HuH-7 (cell line): ENCODE measurements at places on chromosomes 1 and 21.

GRCh38 chr1:67831850-67832513, 1.3 kb downstream of the GNG12 start:
- DNase-seq: peak; percentile 71

GRCh38 chr1:243842978-243843511, 7.0 kb downstream of the AKT3 start:
- no peak for DNase-seq

DNA sequence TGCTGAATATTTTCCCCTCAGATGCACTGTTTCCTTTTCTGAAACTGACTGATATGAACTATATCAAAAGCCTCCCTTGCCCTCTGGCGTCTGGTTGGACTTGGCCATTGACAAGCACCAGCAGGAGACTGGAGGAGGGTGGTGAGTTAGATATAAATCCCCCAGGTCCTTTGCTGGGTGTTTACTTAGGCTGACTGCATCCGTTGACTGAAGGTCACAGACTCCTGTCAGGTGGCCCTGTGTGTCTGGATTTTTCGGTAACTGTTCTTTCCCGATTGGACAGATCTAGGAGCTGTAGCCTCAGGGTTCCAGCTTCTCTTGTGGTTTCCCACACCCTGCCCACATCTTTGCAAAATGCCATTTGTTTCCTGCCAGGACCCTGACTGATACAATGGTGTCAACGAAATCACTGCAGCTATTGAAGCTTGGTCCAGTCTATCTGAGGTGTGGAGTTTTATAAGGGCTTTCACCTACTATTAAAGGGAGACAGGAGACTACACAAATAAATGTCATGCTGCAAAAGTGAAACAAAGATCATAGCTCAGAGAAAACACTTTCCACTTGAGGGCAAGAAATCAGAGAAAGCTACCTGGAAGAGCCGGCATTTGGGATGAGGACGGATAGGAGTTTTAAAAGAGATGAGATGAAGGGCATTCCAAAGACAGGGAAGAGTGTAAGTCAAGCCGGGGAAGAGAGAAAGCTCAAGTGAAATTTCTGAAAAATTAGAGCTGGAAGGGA, 1.5 kb upstream of the MAGI3 start:
- DNase-seq: peak; percentile 68

GRCh38 chr1:61247881-61248752, 165.8 kb downstream of the NFIA start:
- DNase-seq: no peak

GRCh38 chr1:159091607-159092031, 15.1 kb upstream of the AIM2 start:
- DNase-seq: no peak

DNA sequence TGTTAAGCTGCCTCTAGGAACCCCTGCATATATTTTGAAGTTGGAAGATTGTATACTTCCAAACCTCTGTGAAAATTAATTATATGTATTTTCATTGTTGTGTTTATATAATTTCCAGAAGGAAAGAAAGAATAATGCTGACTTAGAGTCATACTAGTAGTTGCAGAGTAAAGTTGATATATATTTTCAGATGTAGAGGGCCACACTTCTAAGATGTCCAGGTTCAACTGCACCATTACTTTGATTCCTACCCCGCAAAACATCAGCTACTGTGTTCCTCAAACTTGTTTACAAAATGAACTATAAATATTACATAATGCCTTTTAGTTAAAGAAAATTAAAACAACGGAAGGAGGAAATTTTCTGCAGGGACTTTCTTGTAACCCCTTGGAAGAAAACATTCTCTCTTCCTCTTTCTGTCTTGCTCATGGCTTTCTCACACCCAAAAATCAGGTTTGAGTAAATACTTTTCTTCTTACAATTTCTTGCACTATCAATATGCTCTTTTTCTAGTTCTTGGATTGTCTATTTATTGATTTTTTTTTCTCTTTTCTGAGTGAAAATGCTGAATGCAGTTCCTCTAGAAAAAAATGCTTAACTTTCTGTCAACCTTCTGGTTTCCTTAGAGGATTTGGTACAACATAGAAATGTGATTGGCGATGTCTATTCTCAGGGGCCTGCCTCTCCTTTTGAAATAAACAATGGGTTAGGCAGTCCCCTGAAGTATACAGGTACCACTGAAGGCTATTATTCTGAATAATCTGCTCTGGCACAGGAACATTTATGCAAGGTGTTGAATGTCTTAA, 867.8 kb downstream of the TTLL7 start:
- no peak for DNase-seq

GRCh38 chr21:45011911-45012661, 62.3 kb upstream of the ADARB1 start:
- peak; percentile 83 for DNase-seq

GRCh38 chr1:223878598-223879325, 33.0 kb upstream of the TP53BP2 start:
- DNase-seq: no peak

GRCh38 chr1:46675549-46676314, 4.1 kb downstream of the TEX38 start:
- no peak for DNase-seq

DNA sequence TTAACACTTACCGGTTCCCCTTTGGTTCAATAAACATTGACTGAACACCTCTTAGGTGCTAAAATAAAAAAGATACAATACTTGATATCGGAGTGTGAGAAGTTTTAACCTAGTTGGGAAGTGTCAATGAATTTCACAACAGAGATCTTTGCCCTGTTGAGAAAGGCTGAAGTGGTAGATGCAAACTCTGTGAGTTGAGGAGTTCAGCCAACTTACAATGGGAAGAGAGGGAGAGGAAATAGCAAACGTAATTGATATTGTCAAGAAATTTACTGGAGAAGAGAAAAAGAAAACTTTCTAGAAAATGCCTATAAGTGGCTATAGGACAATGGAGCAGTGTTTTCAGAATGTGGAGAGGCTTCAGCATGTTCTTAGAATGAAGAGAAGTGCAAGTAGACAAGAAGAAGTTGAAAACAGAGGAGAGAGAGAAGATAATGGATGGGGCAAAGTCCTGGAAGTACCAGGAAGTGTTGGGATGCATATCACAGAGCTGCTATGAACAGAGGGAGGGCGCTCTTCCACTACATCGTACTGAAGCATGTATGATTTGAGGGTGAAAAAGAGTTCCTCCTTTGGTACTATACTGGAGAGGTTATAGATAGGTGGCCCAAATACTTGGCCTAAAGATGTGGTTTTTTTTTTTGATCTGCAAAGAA, 48.9 kb downstream of the MEF2D start:
- no peak for DNase-seq

DNA sequence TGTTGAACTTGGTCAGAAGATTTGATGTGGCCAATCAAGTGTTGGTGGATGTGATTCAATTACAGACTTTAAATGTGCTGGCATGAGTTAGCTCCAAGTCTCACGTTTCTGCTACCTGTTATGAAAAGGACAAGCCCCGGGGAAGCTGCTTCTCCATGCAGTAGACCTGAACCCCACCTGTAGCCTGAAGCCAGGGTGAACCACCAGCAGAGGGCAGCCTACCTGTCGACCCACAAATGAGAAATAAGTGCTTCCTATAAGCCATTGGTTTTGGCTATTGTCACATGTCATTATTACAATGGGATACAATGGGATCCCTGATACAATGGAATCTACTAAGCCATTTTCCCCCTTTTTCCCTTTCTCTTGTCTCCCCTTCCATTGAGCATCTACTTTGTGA, 230.2 kb downstream of the PRDM2 start:
- DNase-seq: peak; percentile 26

- DNase-seq: no peak
Observed at GRCh38 chr1:9345922-9346321, 53.2 kb downstream of the SPSB1 start.
